ENCODE measurements at places on chromosomes 6 and 20.

- no peak for DNase-seq
These were observed 273.9 kb downstream of the CDC5L start for GRCh38 chr6:44661221-44662008.

DNA sequence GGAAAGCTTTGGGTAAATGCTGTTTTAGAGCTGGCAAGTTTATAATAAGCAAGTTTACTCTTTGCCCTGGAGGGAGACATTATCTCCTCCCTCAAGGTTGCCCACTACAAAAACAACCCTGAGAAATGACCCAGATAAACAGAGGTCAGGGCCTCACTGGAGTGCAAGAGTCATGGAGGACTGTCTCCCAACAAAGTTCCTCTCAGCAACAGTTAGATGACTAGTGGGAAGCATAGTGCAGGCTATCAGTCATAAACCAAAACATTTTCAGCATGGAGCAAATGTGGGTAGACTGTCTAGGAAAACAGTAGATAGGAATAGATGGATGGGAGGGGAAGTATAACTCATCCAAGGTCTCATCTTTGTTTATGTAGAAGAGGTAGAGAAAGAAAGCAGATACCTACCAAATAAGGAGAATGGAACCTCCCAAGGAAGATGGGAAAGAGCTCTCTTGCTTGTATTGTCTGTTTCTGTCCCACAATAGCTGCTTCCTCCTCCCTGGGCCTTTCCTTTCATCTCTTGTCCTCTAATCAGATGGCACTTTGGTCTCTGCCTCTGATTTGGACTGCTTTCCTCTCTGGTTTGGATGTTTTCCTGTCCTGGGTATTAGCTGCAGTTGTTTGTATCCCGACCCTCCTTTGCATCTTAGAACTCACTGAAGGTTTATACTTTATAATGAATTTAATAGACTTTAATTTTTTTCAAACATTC lies 95.4 kb downstream of the WASF1 start:
- no peak for DNase-seq

- DNase-seq = no peak
These were observed 50.0 kb downstream of the FKBP5 start for GRCh38 chr6:35638679-35639078.

DNA sequence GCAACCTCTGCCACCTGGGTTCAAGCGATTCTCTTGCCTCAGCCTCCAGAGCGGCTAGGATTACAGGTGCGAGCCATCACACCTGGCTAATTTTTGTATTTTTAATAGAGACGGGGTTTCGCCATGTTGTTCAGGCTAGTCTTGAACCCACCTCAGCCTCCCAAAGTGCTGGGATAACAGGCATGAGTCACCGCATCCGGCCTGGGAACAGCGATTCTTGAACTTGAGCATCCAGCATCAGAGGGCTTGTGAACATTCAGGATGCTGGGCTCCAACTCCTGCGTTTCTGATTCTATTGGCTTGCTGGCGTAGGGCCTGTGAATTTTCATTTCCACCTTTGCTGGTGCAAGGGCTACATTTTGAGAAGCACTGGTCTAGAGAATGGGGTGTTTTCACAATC lies 24.5 kb upstream of the PIM1 start:
- DNase-seq = no peak

- no peak for DNase-seq
These were observed 42.6 kb upstream of the SLA2 start for GRCh38 chr20:36688630-36689029.

DNA sequence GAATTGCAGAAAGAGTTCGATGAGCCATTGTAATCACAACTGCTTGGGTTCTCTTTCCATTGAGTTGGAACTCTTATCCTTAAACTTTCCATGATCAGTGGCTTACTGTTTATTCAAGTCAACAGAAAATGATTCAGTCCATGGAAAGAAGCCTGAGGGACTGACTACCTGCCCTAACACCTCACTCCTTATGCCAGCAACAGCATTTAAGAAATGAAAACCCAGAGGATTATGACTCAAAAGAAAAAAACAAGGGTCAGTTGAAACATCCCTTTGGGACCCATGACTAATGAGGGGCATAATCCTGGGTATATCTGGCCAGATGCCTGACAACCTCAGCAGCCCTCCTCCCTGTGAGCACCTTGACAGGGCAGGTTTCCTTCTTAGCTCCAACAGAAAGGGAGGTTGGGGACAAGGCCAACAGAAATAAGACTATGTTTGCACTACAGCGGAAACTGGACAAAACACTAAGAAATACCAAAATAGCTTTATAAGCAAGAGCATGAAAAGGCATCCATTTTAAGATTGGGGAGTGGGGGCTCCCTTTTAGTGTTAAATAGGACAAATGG lies 106.7 kb downstream of the MAP3K5 start:
- no peak for DNase-seq
